ENCODE measurements at places on chromosomes 5 and 9.

GRCh38 chr5:77306531-77306930 is 96.1 kb downstream of the PDE8B start:
- DNase-seq = no peak

- DNase-seq = no peak
These were observed 53.8 kb downstream of the KCNV2 start for GRCh38 chr9:2771087-2771486.

DNA sequence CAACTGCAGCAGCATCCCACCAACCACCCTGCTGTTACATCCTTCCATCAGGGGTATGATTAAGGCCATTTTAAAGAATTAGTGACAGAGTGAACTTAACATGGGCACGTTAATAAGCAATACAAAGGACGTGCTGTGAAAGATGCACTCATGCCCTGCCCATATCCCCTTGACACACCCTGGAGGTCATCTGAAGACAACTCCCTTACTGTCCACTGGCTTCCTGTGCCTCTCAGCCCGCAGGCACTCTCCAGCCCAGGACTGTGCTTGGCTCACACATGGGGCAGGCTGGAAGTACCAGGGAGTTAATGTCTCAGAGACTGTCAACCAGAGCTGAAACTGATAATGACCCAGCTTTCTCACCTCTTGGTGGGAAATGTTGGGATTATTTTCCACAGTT is 81.8 kb downstream of the TRIM36 start:
- DNase-seq = no peak

DNA sequence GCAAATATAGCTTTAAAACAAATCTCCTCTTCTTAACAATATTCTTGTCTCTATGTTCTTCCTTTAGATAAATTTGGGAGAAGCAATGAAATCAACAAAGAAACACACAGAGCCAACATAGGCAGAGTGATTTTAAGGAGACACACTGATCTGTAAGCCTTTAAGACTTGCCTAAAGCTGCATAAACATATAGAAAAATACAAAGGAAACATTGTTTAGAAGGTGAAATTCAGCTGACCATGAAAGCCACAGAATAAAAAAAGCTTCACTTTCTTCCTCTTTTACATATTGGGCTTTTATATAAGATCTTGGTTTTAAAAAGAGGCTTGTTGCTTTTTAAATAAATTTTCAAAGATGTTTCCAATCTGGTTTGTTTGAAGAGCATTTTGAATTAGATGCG is 1277.5 kb downstream of the EFNA5 start:
- no peak for DNase-seq

DNA sequence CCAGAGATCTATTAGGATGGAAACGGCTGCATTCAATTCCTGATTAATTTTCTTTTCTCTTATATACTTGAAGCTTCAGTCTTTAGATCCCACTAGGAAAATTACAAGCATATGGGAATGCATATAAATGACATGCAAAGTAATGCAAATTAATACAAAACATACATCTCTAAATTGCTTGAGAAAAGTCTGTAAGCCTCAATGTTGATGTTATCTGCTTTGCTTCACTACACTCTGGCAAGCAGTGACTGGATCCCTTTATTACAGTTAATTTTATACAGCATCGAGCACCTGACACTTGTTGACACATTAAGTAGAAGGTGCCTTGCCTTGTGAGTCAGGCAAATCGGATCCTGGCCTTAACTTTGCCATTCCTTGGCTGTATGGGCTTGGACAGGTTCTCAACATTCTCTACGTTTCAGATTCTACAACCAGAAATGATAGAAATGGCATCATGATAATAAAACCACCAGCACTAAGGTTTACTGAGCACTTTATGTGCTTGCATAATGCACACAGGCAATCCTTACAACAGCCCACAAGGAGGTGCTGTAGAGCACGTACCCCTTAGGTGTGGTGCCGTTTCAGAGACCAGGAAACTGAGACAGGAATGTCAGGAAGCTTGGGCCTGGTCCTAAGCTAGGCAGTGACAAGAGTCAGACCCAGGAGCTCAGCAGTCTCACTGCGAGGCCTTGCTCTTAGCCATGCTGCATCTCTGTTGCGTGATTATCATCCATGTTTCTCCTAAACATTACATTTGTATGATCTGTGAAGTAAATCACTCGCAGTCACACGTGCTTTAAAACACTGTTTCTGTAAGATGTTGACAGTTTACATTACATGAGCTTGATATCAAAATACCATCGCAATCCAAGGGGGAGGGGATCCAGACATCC is 2.7 kb downstream of the GCNT4 start:
- DNase-seq = no peak

DNA sequence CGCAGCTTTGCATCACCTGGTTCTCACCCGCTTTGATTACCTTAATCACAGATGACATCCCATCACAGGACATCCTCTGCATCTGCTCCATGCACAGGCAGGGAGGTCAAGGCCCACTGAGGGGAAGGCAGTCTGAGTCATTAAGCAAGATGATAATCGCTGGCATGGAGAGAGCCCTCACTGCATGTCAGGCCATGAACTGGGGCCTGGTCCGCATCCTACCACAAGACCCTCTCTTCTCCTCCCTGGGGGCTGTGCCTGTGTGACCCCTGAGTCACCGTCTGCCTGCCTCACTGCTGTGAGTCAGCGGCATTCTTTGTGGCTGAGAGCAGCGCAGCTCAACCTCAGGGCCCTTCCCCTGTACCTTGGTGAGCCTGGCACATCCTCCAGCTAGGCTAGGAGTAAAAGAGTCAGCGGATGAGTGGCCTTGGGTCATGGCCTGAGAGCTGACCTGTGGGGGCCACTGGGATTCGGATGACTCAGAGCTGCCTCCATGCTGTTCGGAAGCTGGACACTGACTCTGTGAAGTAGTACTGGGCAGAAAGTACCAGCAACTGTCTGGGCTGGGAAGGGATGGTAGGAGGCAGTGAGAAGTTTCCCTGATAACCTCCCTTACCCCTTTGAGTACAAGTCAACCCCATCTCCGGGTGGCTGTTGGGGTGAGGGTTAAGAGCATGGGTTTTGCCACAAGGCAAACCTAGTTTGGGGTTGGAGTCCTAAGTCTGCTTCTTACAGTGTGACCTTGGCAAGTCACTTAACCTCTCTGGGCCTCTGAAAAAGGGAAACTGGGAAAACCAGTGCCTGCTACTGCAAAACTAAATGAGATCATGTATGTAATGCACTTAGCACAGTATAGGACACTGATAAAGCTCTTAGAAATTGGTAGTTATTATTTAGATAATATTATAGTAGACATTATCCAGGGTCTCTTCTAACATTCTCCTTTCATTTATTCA is 14.6 kb upstream of the ARSI start:
- no peak for DNase-seq

GRCh38 chr5:55636177-55636576 is 75.9 kb downstream of the SLC38A9 start:
- no peak for DNase-seq

DNA sequence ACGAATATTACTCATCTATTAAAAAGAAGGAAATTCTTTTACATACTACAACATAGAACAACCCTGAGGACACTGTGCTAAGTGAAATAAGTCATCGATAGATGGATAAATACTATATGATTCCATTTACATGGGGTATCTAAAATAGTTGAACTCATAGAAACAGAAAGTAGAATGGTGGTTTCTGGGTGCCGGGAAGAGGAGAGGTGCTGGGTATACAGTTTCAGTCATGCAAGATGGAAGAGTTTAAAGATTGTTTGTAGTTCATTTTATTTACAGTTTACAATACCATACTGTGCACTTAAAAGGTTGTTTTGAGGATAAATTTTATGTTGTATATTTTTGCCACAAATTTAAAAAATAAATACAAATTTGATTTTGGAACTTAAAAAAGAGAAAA is 267.5 kb upstream of the ITGA1 start:
- DNase-seq = no peak

DNA sequence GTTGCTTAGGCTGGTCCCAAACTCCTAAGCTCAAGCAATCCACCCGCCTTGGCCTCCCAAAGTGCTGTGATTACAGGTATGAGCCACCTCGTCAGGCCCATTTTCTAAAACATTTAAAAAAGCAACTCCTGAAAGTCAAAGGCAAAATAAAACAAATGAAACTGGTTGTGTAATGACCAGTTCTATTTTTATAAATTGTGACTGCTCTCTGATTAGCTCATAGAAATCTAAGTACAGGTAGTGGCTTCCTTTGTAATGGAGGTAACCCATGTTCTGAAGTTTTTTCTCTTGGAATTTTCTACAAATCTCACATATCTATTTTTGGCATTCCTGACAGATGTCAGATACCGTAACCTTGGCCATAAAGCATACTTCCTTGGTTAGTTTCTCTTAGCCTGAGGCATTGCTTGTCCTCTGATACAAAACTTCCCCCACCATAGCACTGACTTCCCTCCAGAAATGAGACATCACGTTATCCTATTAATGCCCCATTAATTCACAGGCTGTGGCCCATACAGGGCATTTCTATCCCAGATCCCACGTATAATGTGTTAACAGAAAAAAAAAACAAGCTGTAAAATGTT is 14.1 kb upstream of the AK3 start:
- no peak for DNase-seq

DNA sequence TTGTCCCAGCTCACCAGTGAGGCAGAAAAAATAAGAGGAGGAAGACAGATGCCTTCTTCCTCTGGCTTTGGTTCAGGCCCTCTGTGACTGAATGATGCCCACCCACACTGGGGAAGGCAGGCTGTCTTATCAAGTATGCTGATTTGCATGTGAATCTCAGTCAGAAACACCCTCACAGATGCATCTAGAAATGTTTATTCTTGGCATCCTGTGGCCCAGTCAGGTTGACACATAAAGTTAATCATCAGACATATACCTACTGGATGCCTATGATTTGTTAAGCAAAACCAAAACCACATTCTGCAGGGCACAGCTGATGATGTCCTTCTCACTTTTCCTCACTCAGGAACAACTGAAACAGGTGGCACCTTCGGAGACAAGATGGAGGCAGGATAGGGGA is 243.4 kb upstream of the KCNN2 start:
- no peak for DNase-seq

- DNase-seq = no peak
These were observed 127.0 kb upstream of the PUM3 start for GRCh38 chr9:2970864-2971263.

DNA sequence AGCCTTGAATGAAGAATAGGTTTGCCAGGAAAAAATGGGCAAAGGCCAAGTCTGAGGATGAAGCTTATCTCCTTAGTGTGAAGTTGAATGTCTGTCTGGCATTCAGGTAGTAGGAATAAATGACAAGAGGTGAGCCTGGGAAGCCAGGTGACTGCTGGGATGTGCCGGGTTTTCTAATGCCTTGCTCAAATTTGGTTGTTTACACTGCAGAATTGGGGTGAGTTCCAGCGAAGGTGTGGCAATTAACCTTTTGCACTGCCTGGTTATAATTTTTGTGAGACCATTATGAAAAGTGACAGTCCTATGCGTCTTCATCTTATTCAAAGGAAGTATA is 73.6 kb downstream of the MAST4 start:
- DNase-seq = no peak

GRCh38 chr9:24614070-24614469 is 68.4 kb upstream of the IZUMO3 start:
- no peak for DNase-seq

DNA sequence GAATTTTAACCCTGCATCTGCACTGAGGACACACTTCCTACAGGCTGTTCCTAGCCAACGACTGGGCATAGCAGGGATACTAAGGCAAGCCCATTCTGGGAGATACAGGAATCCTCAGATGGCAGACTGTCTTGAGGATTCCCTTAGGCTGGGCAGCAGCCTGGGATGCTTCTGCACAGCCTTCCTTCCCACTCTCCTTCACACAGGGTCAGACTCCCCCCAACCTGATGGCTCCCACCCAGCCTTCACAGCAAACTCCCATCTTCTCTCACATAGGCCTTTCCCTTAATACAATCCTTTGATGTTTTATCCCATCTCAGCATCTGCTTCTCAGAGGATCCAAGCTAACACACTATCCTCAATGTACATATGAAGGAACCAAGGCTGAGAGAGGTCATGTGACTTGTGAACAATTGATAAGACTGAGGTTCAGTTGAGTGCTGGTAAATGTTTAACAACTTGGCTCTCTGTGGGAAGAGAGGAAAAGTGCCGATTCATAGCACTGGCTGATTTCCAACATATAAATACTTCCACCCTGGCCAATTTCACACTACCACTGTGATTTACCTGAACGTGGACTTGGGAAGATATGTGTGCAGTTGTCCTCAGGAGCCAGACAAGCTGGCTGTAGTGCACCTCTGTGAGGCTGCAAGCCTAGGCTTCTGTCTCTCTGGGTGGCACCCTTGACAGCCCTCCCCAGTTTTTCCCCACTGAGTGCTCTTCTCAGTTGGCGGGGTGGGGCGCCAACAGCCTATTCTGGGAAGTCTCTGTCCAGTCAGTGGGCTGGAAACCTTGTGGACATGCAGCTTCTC is 120.2 kb upstream of the TRIM32 start:
- DNase-seq = no peak

GRCh38 chr5:119537704-119538103 is 85.4 kb downstream of the HSD17B4 start:
- DNase-seq = no peak

DNA sequence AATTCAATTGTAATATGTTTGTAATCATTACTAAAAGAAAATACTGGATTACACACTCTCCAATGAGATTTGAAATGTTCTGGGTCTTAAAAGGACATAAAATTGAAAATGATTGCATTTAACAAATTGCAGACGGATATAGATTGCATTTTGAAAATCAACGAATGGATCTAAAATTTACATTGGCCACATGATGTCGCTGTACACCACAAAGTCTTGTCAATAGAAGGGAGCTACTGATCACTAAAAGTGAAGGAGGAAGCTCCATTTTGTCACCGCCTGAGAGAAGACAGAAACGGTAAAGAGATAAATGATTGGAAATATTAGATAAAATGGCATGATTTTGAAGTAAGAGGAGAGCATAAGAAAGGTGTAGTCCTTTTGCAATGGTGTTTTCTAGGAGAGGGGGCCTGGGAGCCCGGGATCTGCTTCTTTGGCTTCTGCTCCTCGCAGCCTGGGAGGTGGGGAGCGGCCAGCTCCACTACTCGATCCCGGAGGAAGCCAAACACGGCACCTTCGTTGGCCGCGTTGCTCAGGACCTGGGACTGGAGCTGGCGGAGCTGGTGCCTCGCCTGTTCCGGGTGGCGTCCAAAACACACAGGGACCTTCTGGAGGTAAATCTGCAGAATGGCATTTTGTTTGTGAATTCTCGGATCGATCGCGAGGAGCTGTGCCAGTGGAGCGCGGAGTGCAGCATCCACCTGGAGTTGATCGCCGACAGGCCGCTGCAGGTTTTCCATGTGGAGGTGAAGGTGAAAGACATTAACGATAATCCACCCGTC is at the start of gene PCDHA1:
Gene PCDHA1 (plus strand): TSS at position 236 of the 782 bp plus-strand sequence.
- DNase-seq = peak; percentile 35

DNA sequence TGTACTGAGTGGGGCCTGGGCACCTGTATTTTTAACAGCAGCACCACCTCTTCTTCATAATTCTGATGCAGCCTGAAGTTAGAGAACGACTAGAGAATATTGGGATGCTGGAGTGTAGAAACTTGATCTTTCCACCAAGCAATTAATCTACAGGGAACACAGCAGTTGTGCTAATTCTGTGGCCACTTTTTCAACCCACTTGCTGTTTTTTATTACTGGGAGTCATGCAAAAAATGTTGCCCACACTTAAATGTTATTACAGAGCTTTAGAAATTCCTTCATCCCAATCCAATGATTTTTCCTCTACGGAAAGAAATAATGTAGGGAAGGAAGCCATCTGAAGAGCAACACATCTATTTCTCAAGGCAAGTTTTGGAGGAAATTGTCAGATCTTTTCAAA is 190.9 kb upstream of the TUT7 start:
- DNase-seq = no peak
